ENCODE measurements at places on chromosomes 7 and 10. TPM values are rescaled to one million over a fixed set of nuclear protein-coding genes. Genes with fewer than 3 reads are reported as not detected.

The TRIM73 gene
- 6.0 TPM for total RNA-seq

The OPN1SW gene
- total RNA-seq: not detected

The SORCS3 gene
- 0.17 TPM for total RNA-seq

The IGF2BP3 gene
- 0.66 TPM for total RNA-seq

The MLXIPL gene
- 117 TPM for total RNA-seq

The PPP1R9A gene
- total RNA-seq: 30.5 TPM

The TMEM130 gene
- total RNA-seq: 0.26 TPM

The SLC35B4 gene
- 10.7 TPM for total RNA-seq

The GALNT17 gene
- 1.7 TPM for total RNA-seq

The AGR3 gene
- total RNA-seq: 50.9 TPM

- DNase-seq: no peak
These were observed 1221.5 kb upstream of the SORCS1 start for GRCh38 chr10:108385963-108386362.

- DNase-seq: no peak
These were observed 178.0 kb upstream of the FRMD4A start for GRCh38 chr10:14508725-14509124.

- DNase-seq: no peak
These were observed 330.8 kb downstream of the PTEN start for GRCh38 chr10:88194041-88194887.

GRCh38 chr7:100156331-100157068 is 2.0 kb downstream of the TRAPPC14 start:
- no peak for DNase-seq

DNA sequence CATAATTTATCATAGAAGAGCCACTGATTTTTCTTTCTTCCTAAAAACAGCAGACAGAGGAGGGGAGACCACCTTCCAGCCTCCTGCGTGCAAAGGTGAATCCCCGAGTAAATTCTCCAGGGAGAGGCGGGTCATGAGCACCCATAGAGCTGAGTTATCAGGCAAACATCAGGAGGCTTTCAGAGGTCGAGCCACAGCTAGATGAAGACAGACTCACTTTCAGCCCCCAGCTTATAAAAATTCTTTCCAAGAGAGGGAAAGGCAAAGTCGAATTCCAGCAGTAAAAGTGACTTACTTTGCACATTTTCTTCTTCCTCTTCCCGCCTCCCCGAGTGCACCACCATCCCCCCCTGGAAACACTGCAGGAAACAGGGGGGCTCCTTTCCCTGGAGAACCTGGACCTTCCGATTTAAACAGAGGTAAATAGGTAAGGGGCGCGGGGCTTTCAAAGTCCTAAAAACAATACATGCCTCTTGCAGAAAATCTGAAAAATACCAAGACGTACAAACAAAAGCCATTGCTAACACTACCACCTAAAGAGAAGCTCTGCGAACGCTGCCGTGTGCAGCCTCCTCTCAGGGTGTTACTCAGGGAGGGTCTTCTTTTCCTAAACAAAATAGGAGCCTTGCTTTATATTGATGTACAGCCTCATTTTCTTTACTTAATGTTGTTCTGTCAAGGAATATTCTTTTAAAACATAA is 163.8 kb downstream of the SVIL start:
- DNase-seq: no peak

- no peak for DNase-seq
These were observed 39.6 kb downstream of the COL26A1 start for GRCh38 chr7:101402081-101402779.

DNA sequence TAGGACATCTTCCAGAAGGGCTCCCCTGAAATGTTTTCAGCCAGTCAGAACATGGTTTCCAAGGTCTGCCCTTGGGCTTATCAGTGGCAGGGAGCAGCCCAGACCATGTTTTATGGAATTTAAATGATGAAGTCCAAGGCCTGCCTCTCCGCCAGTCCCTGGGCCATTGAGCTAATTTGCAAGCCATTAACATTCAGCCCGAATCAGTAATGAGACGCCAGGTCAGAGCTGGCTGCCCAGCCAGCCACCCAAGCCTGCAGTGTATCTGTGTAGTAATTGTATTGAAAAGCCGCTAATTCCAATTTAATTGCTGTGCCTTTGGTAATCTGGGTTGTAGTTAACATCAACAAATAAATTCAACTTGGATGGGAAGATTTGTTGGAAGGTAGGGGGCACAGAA is 131.4 kb downstream of the PAXIP1 start:
- no peak for DNase-seq

DNA sequence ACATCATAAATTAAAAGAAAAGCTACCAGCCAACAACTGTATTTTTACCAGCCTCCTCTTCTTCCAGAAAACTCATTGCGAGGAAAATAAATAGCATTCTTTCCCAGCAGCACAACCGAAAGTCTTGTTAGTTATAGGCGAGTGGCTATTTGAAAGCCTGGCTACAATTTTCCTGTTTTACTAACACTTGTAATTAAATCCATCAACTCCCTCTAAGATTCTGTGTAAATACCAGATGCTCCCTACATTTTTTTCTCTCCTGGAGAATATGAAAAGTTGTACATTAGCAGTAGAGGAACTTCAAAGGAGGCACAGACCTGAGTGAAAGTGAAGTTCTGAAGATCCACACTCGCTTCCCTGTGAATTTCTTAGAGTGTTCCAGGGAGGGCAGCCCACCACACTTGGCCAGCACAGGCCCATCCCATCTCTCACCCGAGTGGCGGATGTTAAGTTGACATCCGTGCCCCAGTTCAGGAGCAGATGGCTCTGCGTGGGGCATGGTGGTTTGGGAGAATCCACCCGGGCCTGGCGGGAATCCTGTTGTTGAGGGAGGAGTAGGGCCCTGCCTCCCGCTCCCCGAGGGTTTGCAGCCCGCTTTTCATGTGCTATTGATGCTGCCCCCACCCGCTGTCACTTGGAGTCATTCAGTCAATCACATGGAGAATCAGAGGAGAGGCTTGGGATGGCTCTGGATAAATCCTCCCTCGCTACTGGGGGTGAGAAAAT is 451.0 kb upstream of the GALNT17 start:
- no peak for DNase-seq

GRCh38 chr7:68676813-68677535 is 921.3 kb upstream of the AUTS2 start:
- DNase-seq: no peak

Measured in mucosa of gallbladder (tissue), 1 donor.